ENCODE measurements at places on chromosomes 3 and 15. TPM values are rescaled to one million over a fixed set of nuclear protein-coding genes. Genes with fewer than 3 reads are reported as not detected.

ABHD10 gene
- 26.6 TPM for total RNA-seq

MAGI1 gene
- 45.9 TPM for total RNA-seq

DNA sequence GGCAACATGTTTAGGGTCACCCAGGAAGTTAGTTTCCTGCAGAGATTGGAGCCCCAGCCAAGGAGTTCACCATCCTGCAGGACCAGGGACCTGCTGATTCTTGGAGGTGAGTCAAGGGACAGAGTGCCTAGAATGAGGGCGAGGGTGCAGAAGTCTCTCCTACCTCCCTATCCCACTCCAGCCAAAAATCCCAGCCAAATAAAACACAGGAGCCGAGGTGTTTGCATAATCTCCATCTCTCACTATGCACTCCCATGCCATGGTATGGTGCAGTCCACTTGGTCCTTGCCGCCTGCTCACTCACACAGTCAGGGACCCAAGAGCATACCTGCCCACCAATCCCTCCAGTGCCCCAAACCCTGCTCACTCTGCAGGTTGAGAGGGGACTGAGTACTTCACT, 294.2 kb downstream of the UACA start:
- no peak for DNase-seq

DNA sequence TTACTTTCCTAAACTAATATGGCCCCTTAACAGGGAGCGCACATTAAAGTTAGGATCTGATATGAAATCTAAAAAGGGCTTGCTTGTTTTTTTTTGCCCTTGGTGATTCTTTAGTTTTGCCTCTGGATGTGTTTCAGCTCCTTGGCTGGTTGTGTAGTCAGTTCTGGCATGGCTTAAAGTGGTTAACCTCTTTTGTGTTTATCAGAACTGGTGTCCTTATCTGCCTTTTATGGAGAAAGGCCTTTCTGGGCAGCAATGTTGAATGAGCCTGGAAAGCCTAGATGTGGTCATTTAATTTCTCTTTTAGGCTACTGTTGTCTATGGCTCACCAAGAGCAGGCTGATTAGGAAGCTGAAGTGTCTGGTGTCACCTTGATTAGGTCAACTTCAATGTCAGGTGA, 254.5 kb upstream of the ROPN1 start:
- DNase-seq, result no peak

- DNase-seq, result no peak
Observed at GRCh38 chr15:58139989-58140522, 1.9 kb downstream of the AQP9 start.
